Panc1 (cell line): ENCODE measurements at places on chromosomes 6 and 20. TPM values are rescaled to one million over a fixed set of nuclear protein-coding genes. Genes with fewer than 3 reads are reported as not detected.

Gene FABP7
- total RNA-seq: not detected

Gene MUC22
- total RNA-seq: not detected

Gene CAGE1
- not detected for total RNA-seq

Gene SYS1
- total RNA-seq: 29.1 TPM

Gene DUSP15
- 23.6 TPM for total RNA-seq

Gene TSHZ2
- 0.36 TPM for total RNA-seq

Gene RIMS1
- total RNA-seq: 0.18 TPM

Gene SIGLEC1
- total RNA-seq: 0.03 TPM

Gene SLC17A1
- total RNA-seq: not detected

DNA sequence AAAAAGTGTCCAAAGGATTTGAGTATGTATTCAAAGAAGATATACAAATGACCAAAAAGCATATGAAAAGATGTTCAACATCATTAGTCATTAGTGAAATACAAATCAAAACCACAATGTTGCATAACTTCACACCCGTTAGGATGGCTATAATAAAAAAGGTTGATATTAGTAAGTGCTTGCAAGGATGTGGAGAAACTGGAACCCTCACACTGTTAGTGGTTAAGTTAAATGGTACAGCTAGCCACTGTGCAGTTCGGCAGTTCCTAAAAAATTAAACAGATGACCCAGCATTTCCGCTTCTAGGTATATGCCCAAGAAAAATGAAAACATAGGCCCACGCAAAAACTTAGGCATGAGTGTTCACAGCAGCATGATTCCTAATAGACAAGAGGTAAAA lies 38.6 kb downstream of the IBTK start:
- no peak for DNase-seq

DNA sequence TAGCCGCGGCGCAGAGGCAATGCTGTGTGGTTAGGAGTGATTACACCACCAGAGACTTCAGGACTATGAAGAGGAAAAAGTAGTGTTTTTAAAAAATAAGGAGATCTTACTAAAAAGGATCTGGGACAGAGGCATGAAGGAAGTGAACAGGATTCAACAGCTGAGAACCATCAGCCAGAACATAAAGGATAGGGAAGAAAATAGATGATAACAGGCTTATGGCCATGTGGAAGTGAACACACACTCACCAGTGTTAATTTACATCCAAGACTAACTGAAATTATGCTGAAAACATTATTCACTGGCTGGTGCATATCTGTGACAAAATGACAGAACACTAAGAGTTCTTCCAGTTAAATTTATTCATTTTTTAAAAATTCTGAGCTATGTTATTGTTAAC lies 47.5 kb upstream of the BCLAF1 start:
- DNase-seq: no peak

DNA sequence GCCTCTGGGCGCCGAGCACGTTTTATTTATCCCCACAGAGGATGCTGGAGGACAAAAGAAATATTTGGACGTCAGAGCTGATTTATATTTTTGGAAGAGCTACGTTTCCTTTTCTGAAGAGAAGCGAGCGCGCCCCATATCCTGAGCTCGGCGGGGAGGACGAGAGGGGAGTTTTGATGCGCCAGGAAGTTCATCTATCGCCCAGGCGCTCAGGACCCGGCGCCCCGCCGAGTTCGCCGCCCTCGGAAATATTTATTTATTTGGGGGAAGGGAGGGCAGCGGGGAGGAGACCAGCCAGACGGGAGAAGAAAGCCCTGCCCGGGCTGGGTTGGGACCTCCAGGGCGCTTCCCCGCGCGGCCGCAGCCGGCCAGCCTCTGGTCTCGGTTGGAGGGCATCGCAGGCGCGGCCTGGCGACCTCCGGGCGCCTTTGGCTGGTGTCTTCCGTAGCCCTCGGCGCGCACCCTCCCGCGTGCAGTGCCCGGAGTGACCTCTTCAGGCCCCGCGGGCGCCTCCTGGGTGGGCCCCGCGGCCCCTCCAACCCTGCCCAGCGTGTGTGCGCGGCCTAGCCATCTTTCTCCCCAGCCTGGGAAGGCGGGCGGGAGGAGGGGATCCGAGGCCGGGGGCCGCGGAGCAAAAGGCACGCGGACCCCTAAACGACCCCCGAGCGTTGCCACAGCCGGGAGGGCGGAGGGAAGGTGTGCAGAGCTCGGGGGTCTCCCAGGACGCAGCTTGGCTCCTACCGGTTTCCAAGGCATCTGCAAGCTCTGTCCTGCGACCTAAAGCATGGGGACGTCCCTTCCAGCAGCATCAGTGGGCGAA lies 5.4 kb upstream of the FOXF2 start:
- DNase-seq: no peak

GRCh38 chr6:1894954-1895353 lies 285.2 kb downstream of the FOXC1 start:
- DNase-seq: no peak

DNA sequence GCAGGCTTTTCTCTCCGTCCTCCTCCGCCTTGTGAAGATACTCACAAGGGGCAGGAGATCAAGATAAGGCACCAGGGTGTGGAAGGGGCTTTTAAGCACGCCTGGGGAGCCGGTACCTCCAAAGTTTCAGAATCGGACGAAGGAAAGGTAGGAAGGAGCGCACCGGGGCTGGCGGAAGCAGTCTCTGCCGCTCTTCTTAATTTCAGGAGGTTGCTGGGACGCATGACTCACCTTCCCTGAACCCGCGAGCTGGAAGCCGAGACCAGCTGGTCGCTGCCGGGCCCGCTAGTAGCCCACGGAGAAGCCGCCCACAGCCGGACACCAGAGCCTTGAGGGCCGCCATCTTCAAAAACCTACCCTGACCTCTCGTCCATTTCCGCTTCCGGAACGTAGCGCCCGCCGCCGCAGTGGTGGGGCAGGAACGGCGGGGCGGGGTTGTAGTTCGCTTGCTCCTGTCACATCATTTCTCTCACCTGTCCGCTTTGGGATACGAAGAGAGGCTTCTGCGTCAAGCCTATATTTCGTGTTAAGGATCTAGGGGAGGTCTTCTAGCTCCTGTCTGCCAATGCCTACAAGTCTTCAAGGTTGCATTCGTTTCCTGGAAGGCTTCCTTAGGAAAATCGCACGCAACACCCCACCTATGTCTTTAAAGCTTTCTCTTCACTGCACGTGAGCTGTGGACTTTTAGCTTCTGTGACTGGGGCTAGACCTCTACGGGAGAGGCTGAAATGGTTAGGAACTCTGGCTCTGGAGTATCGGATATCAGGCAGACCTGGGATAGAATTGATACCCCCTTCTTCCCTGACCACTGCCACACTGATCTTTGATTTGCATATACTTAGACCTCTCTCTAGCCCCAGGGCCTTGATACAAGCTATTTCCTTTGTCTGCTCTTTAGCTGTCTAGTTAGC lies at the start of gene MRPS18A:
MRPS18A (minus strand) TSS at position 355 of the 911 bp plus-strand sequence; CDS start at position 343, 12 bp downstream.
- no peak for DNase-seq

DNA sequence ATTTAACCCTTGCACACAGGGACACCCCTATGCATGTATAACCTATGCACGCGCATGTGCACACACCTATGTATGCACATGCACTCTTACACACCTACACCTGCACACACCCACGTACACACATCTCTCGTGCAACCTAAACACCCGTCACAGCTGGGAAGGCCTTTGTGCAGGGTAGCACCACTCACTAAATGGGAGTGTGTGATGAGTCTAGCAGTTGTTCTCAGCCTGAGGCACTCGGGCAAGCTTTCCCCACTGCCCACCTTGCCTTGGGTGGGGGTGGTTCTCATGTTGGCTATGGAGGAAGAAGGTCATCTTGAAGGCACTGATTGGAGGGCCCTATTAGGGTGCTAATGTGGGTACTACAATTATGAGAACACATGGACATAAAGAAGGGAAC lies 85.8 kb downstream of the DLL1 start:
- no peak for DNase-seq

DNA sequence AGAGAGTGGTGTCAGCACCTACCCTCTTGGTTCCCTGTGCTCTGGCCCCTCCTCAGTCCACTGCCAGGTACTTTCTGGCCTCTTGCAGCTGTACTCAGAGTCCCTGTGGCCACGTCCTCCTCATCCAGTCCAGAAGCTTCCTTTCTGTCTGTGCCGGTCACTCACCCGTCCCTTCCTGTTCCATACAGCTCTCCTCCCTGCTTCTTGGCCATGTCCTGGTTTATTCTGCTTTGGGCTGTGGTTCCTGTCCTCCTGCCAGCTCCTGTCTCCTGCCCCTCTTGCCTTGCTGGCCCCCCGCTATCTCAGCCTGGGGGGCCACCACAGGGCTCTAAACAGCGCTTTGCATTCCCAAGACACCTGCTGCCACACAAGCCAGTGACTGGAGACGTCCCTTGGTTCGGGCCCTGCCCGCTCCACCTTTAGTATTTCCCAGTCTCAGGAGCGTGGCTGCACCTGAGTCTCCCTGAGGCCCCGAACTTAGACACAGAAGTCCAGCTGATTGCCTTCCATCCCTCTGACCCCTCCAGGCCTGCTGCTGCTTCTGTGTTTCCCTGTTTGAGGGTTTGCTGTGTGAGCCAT lies 15.5 kb upstream of the RBM38 start:
- DNase-seq: no peak

DNA sequence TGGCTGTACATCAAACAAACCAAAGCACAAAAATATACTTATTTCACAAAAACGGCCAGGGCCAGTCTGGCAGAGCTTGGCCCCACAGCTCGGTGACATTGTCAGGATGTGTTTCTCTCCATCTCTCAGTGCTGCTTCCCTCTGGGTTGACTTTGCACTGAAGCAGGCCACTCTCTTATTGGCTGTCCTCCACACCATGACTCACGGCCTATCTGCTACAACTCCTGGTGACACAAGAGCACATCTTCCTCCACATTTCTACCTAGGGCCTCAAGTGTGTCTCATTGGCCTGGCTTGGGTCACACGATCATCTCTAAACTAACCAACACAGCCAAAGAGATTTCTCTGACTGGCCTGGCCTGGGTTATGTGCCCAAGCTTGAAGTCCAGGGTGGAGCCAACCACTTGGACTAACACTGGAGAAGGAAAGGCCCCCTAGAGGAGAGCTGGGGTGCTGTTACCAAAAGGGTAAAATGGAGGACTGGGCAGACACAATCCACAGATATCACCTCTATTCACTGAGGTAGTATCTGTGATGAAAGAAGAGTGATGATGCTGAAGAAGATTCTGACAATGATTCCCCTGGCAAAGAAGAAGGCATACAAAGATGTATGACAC lies 159.8 kb upstream of the TSHZ2 start:
- DNase-seq: no peak

DNA sequence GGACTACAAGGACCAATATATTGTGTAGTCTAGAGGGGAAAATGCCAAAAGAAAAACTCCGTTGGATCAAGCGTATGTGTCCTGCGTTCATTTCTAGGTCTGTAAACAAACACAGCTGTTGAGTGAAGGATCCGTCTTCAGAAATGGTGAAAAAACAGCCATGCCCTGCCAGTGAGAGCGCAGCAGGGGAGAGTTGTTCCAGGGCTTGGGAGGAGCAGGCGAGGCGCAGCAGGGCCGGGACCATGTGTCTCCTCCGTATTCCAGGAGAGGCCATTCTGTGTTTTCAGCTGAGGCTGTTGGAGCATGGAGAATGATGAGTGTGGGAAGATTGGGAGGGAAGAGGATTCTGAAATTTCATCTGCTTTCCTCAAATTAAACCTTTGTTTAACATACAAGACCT lies 38.0 kb downstream of the BMP6 start:
- DNase-seq: no peak

DNA sequence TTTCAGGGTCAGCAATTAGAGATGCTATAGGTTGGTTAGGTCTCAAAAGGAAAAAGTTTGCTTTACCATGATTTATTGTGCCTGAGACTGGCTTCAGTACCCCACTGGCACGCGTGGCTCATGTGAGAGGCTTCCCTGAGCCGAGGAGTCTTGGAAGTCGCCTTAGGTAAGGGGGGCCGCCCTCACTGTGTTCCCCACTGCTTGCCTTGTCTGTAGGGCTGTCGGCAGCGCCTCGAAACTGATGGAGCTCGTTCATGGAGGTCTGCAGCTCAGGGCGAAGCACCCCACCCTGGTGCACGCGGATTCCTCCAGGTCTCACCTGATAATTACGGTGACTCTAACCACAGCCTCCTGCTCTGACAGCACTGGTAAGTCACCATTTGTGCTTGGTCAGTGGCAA lies 39.2 kb downstream of the FRMD1 start:
- no peak for DNase-seq

DNA sequence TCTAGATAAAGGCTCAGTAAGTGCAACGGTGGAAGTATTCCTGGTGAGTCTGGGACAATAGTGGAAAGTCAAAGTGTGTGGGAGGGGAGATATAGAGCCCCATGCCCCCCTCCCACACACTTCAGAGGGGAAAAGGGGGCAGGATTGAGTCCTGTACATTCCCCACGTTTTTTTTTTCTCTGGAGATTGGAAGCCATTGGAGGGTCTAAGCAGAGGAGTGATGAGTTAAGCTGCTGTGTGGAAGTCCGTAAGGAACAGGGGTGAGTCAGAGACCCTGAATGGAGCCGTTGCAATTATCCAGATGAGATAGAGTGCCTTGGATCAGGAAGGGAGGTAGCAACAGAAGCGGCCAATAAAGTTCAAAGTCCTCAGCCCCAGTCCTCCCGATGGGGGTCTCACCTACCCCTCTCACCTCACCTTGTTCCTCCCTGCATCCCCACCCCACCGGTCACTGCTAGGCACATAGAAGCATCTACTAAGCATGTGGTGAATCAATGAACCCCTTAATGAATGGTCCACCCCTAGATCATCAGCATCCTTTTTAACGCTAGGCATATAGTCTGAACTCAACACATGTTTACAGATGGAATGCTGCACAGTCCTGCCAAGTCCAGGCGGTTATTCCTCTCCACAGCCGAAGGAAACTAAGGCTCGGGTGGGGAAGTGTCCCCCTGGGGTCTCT lies 662 bp upstream of the SLC9A8 start:
- no peak for DNase-seq

GRCh38 chr6:2514965-2515543 lies 235.7 kb downstream of the MYLK4 start:
- DNase-seq: no peak

- DNase-seq: no peak
Observed at GRCh38 chr6:30511169-30511546, 21.8 kb downstream of the HLA-E start.

DNA sequence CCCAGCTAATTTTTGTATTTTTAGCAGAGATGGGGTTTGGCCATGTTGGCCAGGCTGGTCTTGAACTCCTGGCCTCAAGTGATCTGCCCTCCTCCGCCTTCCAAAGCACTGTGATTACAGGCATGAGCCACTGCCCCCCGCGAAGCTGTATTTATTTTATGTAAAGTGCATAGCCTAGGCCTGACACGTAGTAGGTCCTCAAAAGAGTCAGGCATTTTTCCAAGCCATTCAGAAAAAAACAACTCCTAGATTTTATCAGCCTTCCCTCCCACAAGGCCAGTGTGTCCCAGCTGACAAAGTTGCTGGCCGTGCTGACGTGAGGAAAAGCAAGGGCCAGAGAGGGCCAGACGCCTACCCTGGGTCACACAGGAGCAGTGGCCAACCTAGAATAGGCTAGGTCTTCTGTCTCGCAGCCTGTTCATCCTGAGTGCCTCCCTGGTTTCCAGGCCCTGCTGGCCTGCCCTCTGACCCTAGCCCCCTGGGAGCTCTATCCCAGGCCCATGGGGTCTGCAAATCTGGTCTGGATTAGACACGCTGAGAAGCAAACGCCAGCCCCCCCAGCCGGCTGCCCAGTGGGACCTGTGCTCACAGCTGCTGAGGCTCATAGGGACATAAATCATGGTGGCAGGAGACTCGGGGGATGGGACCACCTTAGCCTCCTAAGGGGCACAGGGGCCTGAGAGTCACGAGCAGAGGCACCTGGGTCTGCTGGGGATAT lies 11.8 kb downstream of the TCF15 start:
- DNase-seq: no peak

- DNase-seq: no peak
Observed at GRCh38 chr6:114068771-114069170, 97.8 kb upstream of the HDAC2 start.

- DNase-seq: no peak
Observed at GRCh38 chr6:1757131-1757530, 147.4 kb downstream of the FOXC1 start.

GRCh38 chr6:40398810-40399477 lies 188.2 kb downstream of the LRFN2 start:
- no peak for DNase-seq
